ENCODE measurements at places on chromosomes 16 and 17.

- no peak for DNase-seq
Measured at GRCh38 chr17:42187833-42188232, 2.6 kb upstream of the HCRT start.

GRCh38 chr16:57997528-57998265, 2.8 kb downstream of the ZNF319 start:
- no peak for DNase-seq

DNA sequence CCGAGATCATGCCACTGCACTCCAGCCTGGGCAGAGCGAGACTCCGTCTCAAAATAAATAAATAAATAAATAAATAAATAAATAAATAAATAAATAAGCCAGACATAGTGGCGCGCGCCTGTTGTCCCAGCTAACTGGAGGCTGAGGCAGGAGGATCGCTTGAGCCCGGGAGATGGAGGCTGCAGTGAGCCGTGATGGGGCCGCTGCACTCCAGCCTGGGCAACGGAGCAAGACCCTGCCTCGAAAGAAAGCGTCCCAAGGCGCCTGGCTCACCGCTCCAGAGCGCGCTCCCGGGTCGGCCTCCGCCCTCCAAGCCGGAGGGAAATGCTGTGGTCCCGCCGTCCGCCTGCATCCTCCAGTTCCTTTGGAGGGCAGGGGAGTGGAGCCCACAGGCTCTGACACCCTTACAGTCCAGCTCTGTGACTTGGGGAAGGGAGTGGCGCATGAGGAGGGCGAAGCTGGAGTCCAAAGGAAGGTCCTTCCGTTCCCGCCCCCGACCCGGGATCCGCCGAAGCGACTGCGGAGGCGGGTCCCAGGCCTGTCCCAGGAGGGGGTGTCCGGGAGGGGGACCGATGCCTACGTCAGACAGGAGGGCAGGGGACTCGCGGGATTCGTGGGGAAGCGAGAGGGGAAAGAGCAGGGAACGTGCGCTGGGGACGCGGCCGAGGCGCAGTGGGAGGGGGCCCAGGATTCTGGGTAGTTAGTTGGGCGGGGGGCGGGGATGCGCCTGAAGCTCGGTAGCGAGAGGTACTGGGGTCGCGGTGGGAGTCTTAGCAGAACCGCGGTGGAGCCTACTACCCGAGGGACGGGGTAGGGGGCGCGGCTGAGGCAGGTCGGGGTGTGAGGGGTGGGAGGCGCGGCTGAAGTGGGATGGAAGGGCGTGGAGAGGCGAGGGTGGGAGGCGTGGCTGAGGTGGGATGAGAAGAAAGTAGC, 8.4 kb upstream of the TRPV2 start:
- no peak for DNase-seq

DNA sequence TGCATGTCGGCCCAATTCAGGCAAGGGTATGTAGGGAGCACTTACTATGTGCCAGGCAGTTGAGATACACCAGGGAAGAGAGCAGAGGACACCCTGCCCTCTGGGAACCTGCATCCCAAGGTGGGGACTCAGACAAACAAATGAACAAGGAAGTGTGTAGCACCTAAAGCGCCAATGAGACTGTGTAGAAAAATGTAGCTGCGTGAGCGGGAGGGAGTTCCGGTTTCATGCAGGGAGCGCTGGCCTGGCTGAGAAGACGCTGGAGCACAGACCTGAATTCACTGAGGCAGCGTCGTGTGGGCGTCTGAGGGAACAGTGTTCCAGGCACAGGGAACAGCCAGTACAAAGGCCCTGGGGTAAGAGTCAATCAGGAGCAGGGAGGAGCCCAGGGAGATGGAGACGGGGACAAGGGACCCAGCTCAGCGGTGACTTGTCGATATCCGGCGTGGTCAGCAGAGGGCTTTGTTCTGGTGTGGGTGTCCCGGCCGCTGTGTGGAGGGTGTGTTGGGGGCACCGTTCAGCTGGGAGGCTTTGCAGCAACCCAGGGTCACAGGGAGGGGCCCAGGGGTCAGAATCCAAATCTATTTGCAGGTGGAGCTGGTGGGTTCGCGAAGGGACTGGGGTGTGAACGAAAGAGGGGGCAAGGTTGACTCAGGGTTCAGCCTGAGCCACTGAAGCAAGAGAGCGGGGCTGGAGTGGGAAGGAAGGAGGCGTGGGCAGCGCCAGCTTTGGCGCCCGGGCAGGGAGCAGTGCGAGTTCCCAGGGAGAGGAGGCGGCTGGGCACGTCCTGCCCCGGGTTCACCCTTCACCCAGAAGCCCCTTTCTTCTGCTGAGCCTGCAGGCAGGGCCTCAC, 17.8 kb upstream of the OSGIN1 start:
- no peak for DNase-seq

- no peak for DNase-seq
Measured at GRCh38 chr17:31479062-31479408, 87.6 kb downstream of the RAB11FIP4 start.

GRCh38 chr16:57628008-57628781, at the start of gene ADGRG1:
TSS of gene ADGRG1 (plus strand) at chr16:57628630. CDS start at chr16:57650288, 21,658 bp downstream.
- peak; percentile 56 for DNase-seq

DNA sequence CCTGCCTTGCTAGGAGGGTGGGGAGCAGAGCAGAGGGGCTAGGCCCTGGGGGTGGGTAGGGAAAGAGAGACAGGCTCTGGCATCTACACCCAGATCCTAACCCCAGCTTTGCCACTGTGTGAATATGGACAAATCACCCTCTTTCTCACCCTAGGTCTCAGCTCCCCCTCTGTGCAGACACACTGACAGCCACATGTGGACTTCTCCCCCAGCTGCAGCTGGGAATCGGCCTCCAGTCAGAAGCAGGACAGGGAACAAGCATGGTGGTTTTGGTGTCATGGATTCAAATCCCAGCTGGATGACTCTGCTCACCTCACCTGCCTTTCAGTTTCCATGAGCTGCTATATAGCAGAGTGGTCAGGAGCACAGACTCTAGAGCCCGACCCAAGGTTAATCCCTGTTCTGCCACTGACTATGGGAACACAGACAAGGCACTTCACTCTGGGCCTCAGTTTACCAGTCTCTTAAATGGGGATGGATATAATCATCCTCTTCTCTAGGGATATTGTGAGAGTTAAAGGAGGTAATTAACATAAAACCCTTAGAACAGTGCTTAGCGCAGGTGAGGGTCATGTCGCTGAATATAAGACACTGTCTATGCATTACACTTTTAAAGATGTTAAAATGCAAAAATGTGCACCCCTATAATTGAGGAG, 26.2 kb upstream of the MAP3K14 start:
- DNase-seq = no peak

DNA sequence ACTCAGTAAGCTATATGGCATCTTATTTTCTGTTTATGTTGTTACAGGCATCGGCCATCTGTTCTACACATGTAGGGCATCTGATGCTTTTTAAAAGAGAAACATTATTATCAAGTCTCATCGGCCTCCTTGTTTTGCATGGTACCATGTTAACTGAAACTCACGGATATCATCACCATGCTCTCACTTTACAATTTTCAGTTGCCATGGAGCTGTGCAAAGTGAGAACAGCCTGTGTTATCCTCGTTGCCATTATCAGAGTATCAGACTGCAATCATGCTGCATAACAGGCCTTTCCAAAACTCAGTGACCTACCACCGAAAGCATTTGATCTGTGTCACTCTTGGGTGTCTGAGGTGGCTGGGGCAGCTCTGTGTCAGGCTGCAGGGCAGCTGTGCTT, 110.3 kb downstream of the C17orf67 start:
- no peak for DNase-seq

- DNase-seq = no peak
Measured at GRCh38 chr17:61007980-61008379, 330.3 kb downstream of the BCAS3 start.

GRCh38 chr16:85988723-85989313, 89.9 kb downstream of the IRF8 start:
- DNase-seq = no peak

GRCh38 chr17:1847191-1847590, 17.4 kb downstream of the RPA1 start:
- no peak for DNase-seq

- DNase-seq = no peak
Measured at GRCh38 chr17:11293480-11293879, 52.5 kb downstream of the SHISA6 start.

- DNase-seq = no peak
Measured at GRCh38 chr17:78426293-78426879, 47.9 kb downstream of the PGS1 start.

- DNase-seq = no peak
Measured at GRCh38 chr16:24070851-24071250, 185.3 kb upstream of the CACNG3 start.

DNA sequence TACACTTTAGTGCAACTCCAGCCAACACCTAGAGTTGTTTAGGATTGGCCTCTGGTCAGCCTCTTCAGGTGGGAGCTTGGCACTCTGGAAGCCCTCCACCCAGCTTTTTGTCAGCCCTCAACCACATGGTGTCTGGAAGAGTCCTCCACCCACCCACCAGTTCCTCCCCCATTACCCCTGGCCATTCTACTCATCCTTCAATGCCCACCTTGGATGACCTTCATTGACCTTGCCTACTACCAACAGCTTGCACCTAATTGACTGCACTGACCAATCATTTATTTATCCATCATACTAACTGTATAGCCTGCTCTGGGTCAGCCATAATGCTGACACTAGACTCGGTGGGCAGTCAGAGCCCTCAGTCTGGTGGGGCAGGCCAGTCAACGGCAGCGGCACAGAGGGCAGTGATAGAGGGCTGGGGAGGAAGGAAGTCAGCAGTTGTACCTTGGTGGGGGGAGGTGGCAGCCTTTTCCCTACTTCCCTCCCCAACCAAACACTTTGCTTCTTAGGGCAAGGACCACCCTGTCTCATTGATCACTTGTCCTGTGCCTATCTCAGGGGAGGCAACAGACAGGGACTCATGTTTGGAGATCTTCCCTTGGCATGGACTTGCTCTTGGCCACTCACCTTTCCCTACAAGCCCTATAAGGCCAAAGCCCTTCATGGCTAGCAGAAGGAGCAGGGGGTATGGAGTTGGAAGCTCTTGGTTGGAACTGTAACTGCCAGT, 29.3 kb downstream of the SLC13A5 start:
- DNase-seq = no peak

DNA sequence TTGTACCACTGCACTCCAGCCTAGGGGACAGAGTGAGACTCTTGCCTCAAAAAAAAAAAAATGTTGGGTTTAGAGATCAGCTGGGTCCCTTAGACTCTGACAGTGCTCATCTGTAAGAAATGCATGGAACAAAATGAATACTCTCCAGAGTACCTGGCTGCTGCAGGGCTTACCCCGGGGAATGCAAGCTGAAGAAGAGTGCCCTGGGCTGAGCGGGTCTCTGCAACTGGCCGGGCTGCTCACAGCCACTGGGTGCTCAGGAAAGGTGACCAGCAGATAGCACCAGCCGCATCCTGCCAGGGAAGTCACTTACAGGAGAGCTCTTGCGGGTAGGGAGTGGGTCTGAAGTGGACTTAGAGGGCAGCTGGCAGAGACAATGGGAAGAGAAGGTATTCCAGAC, 82.1 kb downstream of the GAS7 start:
- no peak for DNase-seq
